ENCODE measurements at places on chromosomes 4 and X. TPM values are rescaled to one million over a fixed set of nuclear protein-coding genes. Genes with fewer than 3 reads are reported as not detected.

GRCh38 chr4:161252520-161253141 lies 911.2 kb downstream of the FSTL5 start:
- DNase-seq = no peak

DNA sequence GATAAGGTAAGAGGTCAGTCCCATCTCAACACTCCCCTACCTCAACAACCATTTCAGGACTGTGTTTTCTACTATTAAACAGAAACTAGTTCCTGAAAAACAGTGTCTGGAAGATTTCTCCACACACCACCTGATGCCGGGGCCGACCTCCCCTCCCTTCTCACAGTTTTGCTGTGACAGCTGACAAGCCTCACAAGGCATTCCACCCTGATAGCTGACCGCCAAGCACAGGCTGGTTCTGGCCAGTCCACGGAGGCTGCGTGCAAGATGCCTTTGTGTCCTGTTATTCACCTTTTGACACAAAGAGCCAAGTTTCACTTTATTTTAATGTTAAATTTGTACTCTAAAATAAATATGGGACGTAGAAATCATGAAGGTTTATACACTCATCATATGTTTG lies 758.6 kb downstream of the PDHA2 start:
- no peak for DNase-seq

DNA sequence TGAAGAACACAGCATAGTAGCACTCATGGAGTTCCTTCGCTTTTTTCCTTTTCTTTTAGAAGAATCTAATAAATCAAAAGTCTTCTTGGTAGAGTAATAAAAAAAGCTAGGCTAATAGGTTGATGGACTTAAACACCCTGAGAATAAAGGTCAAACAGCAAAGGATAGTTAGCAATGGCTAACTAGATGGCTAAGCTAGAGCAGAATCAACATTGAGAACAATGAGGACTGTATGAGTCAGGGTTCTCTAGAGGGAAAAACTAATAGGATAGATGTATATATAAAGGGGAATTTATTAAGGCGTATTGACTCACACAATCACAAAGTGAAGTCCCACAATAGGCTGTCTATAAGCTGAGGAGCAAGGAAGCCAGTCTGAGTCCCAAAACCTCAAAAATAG lies 550.9 kb downstream of the GLUD2 start:
- no peak for DNase-seq

DNA sequence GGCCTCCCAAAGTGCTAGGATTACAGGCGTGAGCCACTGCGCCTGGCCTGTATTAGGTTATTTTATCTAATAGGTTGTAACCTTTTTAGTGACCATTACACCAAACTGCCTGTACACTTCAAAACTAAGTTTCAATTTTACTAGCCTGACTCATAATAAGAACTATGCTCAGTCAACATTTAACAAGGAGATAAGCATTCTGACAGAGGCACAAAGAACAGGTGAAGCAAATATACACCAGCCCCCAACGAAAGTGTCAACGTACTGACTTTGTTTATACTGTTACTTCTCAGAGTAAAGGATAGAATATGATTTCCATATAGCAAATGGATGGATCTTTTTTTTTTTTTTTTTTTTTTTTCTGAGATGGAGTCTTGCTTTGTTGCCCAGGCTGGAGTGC lies 62.8 kb downstream of the SHISA3 start:
- no peak for DNase-seq

GRCh38 chr4:2261110-2261852 lies 628 bp downstream of the MXD4 start:
- DNase-seq = peak; percentile 55

- peak; percentile 67 for DNase-seq
Observed at GRCh38 chr4:36255577-36255976, 11.3 kb upstream of the ARAP2 start.

- no peak for DNase-seq
Observed at GRCh38 chr4:88242144-88242543, 42.2 kb downstream of the PPM1K start.

GRCh38 chrX:148878371-148878770 lies 378.0 kb downstream of the AFF2 start:
- no peak for DNase-seq

DNA sequence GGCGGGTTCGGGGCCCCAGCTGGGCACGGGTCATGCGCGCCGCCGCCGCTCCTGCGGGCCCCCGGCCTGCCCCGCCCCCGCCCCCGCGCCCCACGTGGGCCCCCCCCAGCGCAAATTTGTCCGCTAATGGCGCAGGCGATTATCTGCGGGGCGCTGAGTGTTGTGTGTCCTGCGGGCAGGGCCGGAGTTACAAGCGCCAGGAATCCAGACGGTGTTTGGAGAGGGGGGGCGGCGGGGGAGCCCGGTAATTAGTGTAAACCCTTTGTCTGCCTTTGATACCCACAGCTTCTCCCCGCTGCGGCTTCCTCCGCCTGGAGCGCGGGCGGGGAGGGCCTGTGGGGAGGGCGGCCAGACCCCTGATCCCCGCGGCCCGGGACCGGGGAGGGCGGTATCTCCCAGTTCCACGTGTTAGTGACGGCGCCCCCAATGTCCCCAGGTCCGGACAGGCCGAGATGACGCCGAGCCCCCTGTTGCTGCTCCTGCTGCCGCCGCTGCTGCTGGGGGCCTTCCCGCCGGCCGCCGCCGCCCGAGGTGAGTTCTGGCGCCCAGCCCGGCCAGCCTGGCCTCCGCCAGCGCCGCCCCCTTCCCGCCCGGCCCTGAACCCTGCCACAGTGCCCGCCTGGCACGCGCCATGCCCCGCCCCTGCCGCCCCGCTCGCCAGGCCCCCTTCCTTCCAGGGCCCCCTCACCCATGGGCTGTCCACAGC lies 761 bp downstream of the FGFRL1 start:
- DNase-seq = peak; percentile 19

DNA sequence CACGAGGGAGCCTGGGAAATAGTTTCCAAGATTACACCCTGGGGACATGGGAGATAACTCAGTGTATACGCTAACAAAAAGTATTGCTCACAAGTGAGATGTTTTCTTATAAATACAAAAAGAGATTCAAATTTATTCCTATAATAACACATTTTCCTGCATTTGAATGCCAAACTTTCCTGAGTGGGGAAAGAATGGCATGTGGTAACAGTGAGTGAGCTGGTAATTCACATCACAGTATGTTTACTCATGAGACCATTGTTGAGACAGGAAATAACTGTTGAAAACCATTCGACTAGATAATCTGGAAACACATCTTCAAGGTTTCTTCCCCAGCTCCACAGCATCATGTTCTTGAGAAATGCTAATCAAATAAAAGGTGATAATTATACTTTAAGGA lies 109.1 kb downstream of the TASL start:
- DNase-seq = no peak

PAGE4 gene
- polyA plus RNA-seq = not detected

CWH43 gene
- not detected for polyA plus RNA-seq

FGFBP2 gene
- 2.2 TPM for polyA plus RNA-seq
